Foreskin fibroblast (primary cell): ENCODE measurements at places on chromosomes 3 and 15.

DNA sequence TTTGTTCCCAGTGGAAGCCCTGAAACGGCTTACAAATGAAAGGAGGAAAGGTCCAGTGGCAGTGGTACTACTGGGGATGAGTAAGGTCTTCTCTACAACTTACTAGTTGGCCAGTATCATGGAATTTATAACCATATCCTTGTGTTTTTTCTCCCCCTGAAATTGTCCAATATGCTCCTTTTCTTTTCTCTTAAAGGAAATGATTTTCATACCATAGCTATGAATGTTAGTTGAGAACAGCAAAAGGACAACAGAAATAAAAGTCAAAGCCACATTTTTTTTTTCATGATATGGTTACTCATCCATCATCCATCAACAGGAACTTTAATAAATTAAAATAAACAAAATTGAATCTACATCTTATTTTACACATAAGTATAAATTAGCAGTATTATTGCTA is 450.4 kb downstream of the MFSD1 start:
- peak; percentile 69 for DNase-seq

- no peak for DNase-seq
Observed at GRCh38 chr3:95442766-95443165, 1371.6 kb upstream of the EPHA6 start.

- no peak for DNase-seq
Observed at GRCh38 chr3:185134509-185134908, 18.4 kb downstream of the C3orf70 start.

DNA sequence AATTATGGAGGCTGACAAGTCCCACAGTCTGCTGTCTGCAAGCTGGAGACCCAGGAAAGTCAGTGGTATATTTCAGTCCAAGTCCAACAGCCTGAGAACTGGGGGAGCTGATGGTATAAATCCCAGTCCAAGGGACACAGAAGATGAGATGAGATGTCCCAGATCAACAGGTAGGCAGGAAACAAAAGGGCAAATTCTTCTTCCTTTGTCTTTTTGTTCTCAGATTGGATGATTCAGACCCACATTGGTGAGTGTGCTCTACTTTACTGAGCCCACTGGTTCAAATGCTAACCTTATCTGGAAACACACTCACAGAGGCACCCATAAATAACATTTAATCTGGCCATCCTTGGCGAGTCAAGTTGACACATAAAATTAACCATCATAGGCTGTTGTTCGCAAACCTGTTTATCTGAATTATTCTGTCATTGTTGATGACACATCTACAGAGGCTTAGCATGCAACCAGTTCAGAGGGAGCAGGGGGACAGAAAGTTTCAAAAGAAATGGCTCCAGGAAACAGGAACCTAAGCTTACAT is 62.7 kb upstream of the ITGA11 start:
- no peak for DNase-seq

DNA sequence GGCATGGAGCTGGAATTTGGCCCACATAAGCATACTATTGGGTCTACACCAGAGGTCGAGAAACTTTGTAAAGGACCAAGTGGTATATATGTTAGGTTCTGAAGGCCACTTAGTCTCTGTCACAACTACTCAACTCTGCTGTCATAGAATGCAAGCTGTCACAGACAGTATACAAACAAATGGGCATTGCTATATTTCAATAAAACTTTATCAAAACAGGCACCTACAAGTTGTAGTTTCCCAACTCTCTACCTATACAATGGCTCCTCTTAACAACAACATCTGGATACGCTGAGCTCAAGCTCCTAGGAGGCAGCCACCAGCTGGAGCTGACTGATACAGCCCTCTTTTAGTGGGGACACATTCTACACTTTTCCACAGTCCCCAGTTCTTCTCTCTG is 15.7 kb upstream of the PRICKLE2 start:
- no peak for DNase-seq

- peak; percentile 50 for DNase-seq
Observed at GRCh38 chr3:59764171-59764570, 714.3 kb upstream of the CFAP20DC start.

DNA sequence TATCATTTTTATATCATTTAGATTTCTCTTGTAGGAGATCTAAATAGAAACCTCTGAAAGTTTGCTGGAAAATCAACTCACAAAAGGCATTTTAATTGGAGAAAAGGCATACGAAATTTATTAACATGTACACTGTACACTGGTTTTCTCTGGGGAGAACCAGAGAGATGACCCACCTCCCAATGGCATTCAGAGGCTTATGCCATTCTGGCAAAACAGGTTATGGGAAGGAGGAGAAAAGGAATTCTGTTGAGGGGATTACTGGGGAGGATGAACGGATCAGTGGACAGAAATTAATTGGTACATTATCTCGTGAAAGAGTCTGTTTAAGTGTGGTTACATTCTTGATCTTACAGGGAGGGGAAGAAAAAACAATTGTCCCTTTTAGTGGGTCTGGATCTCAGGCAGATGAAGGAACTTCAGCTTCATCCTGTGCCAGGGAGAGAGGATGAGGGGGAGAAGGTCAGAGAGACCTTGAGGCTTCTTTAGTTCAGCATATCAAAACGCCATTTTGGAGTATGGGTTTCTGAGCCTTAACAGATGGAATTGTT is 16.5 kb downstream of the RAB11A start:
- DNase-seq = no peak

DNA sequence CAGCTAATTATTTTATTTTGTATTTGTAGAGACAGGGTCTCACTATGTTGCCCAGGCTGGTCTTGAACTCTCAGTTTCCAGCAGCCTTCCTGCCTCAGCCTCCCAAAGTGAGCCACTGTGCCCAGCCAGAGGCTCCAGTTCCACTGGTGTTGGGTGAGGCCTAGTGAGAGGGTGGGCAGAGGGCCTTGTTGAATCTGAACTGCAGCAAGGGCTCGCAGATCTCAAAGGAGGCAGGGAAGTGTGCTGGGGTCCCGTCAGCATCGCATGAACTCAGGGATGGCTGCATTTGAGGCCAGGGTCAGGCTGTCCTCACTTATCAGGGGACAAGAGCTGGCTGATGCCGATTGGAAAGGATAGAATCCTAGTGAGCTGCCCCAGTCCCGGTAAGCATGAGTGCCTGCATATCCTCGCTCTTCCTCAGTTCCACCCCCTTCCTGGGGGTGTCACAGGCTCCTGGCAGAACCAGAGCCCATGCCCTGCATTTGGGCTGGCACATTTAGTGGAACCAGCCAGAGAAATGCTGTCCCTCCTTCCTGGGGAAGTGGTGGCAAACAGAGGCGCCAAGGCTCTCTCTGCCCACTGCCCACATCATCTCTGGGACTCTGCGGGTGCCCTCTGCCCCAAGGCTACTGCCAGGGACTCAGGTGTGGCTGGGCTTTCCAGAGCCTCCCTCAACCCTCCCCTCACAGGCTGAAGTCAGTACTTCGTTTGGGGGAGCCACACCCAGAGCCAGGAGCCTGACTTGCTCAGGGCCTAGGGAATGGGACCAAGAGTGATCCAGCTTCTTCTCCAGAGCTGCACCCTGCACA is 24.1 kb downstream of the ALS2CL start:
- no peak for DNase-seq

GRCh38 chr3:120432150-120432860 is 18.5 kb downstream of the FSTL1 start:
- peak; percentile 58 for DNase-seq

DNA sequence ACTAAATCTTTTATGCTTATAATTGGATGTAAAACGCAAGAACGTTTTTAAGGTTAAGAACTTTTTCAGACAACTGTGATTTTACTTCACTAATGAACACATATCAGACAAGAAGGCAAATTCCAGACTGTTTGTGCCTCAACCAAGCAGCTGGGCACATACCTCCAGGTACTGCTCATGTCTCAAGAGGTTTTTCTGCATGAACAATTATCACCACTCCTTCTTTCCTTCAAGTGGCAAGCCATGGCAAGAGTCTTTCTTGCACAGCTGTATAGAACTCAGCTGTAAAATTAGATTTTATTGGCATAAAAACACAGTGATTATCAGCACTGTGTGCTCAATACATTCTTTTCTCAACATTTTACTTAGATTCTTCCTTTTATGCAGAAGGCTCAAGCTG is 64.3 kb downstream of the FNDC3B start:
- DNase-seq = peak; percentile 74

- DNase-seq = no peak
Observed at GRCh38 chr3:127572186-127572585, 18.3 kb downstream of the TPRA1 start.

GRCh38 chr3:184234671-184235380 is 5.4 kb downstream of the VWA5B2 start:
- DNase-seq = no peak

- no peak for DNase-seq
Observed at GRCh38 chr15:60718661-60719069, 239.7 kb upstream of the ICE2 start.

DNA sequence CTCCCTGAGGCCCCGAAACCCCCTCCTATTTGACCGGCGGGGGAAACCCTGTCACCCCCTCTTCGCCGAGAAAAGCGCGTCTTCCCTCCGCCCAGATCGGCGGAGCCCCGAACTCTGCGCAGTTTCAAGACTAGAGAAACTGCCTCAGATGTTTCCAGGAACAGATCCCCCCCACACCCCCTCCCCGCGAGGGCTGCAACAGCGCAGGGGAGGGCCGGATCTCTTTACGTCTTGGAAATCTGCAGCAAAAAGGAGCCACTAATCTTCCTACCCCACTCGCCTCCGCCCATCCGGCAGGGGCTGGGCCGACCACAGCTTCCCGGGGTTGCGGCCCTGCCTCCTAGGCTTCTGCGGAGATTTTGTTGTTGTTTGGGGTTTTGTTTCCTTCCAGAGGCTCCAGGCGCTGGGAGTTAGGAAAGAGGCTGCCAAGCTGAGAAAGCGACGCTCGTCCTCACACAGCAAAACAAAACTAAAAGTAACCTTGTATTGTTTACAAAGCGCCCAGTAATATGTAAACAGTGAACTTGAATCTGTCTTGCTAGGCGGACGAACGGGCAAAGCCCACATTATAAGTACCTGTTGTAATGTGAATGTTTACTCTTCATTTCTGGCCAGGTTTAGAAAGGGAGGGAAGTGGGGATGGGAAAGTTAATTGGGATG is 2.2 kb downstream of the FOXB1 start:
- peak; percentile 45 for DNase-seq

DNA sequence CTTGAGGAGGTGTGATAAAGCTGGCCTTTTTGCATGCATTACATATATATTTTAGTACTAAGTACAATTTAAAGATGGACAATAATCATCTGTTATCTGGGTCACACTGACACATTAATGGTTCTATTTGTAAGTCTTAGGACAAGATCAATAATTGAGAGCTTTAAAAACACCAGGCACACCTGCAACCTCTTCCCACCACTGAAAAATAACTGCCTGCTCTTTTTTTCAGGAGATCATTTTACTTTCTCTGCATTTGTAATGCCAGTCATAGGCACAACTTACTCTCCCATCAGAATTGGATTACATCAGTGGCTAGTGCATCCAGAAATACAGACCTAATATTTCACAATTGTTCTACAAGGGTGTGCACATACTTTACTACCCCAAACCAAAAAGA is 149.8 kb downstream of the MECOM start:
- DNase-seq = no peak

DNA sequence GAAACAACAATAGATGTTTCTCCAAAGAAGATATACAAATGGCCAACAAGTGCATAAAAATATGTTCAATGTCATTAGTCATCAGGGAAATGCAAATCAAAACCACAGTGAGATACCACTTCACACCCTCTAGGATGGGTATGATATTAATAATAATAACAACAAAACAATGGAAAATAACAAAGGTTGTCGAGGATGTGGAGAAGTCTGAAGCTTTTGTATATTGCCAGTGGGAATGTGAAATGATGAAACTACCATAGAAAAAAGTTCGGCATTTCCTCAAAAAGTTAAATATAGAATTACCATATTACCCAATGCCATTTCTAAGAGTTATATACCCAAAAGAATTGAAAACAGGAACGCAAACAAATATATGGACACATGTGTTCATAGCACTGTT is 10.8 kb downstream of the BHLHE40 start:
- DNase-seq = no peak

DNA sequence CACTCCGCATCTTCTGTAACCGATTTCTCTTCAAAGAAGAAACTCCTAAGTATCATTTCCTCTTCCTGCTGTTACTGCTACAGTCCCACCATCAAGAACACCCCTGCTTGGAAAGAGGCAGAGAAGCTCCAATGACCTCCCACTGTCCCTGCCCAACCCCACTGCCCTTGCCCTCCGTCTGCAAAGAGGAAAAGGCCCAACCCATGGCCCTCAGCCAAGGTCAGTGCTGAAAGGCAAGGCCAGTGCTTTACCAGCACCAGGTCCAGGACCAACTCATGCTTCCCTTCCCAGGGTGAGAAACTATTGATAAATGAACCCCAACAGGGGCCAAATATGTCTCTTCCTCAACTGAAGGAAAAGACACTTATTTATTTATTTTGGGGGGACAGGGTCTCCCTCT is 22.5 kb downstream of the FAM240A start:
- no peak for DNase-seq

- DNase-seq = no peak
Observed at GRCh38 chr3:19030522-19030839, 117.8 kb upstream of the KCNH8 start.

DNA sequence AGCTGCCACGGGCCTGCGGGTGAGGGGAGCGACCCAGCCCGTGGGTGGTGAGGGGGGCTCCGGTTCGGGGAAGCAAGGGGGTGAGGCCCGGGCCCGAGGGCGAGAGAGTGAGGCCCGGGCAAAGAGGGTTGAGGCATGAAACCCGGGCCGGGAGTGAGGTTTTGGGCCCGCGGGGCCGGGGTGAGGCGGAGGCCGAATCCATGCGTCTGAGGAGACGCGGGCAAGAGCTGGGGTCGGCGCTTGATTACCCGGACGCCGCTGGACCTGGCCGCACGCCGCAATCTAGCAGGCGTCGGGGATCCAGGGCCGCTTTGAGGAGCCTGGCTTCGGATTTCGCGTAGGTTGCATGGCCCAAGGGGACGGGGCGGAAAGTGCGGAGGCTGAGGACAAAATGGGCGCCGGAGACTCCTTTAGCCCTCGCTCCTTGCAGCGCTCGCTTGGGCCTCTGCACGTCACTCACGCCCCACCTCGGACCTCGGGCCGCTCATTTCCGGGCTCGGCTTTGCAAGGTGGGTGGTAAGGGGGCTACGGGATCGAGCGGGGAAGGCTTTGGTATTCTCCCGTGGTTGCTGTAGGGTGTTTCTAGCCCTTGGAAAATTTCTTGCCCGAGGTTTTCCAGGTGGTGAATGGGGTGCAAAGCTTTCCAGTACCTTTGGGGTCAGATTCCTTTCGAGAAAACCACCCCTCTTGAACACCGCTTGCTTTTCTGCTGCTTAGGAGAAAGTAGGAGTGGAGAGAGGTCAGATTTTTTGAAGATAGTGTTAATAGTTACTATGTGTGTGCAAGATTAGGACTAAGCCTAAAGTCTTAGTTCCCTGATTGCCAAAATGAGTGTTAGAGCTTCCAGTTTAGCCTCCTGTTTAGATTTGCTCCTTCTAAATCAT is 827 bp downstream of the SLC25A36 start:
- peak; percentile 77 for DNase-seq
